ENCODE measurements at places on chromosomes 4 and X. TPM values are rescaled to one million over a fixed set of nuclear protein-coding genes. Genes with fewer than 3 reads are reported as not detected.

DNA sequence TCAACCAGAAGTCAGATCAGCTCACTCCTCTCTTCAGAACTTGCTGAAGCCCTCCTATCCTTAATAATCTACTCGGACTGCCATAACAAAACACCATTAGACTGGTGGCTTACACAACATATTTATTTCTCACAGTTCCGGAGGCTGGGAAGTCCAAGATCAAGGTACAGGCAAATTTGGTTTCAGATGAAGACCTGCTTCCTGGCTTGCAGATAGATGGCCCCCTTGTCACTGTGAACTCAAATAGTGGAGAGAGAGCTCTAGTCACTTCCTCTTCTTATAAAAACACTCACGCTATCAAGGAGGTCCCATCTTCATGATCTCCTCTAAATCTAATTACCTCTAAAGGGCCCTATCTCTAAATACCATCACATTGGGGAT lies 125.1 kb downstream of the CAMK2D start:
- H3K36me3 ChIP-seq = no peaks in the 10 kb centered on the region
- H3K27ac ChIP-seq = no peak overlapping the region
- no peak overlapping the region for H3K4me3 ChIP-seq

GRCh38 chrX:56066016-56066415 lies 166.1 kb upstream of the KLF8 start:
- no peak overlapping the region for H3K27ac ChIP-seq
- no peak for DNase-seq

PDLIM3 gene
- total RNA-seq = 12.2 TPM

- no peak overlapping the region for H3K27ac ChIP-seq
- H3K4me1 ChIP-seq = no peaks in the 10 kb centered on the region
- H3K4me3 ChIP-seq = no peak overlapping the region
- H3K36me3 ChIP-seq = no peaks in the 10 kb centered on the region
- H3K27me3 ChIP-seq = no peaks in the 10 kb centered on the region
Measured at GRCh38 chrX:140701480-140701879, 8.1 kb upstream of the LINC00632 start.

DNA sequence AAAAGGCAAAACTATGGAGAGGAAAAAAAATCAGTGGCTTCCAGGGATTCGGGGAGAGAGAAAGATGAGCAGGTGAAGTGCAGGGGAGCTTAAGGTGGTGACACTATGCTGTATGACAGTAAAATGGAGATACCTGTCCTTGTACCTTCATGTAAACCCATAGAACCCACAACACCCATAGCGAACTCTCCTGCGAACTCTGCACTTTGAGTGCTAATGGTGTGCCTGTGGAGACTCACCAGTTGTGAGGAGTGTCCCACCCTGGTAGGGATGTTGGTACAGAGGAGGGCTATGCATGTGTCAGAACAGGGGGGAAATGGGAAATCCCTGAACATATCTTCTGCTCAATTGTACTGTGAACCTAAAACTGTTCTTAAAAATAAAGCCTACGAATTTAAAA lies 42.8 kb downstream of the HMX1 start:
- H3K27ac ChIP-seq = no peak overlapping the region
- no peaks in the 10 kb centered on the region for H3K27me3 ChIP-seq
- no peak for DNase-seq
- H3K4me1 ChIP-seq = no peaks in the 10 kb centered on the region
- H3K4me3 ChIP-seq = no peak overlapping the region
- no peaks in the 10 kb centered on the region for H3K36me3 ChIP-seq

All from endothelial cell of umbilical vein (primary cell).